ENCODE measurements at places on chromosomes 3 and 15. TPM values are rescaled to one million over a fixed set of nuclear protein-coding genes. Genes with fewer than 3 reads are reported as not detected.

SOX14 gene
- total RNA-seq: not detected

DZIP1L gene
- total RNA-seq: 47.9 TPM

ARHGEF26 gene
- 128 TPM for total RNA-seq

CAND2 gene
- total RNA-seq: 11.5 TPM

RPP25 gene
- total RNA-seq: 8.0 TPM

ISLR2 gene
- total RNA-seq: 1.2 TPM

NR1I2 gene
- total RNA-seq: not detected

KPNA4 gene
- 57.4 TPM for total RNA-seq

FSD2 gene
- not detected for total RNA-seq

OR4M2 gene
- total RNA-seq: not detected

GUCA1C gene
- total RNA-seq: not detected

CCDC13 gene
- 7.4 TPM for total RNA-seq

DAPK2 gene
- 2.0 TPM for total RNA-seq

NPTN gene
- 338 TPM for total RNA-seq

FSTL1 gene
- total RNA-seq: 1,189 TPM

RFX7 gene
- total RNA-seq: 5.9 TPM

PLSCR4 gene
- 61.6 TPM for total RNA-seq

ALAS1 gene
- total RNA-seq: 31.6 TPM

All from gastroesophageal sphincter (tissue), 4 donors.